ENCODE measurements at places on chromosomes 2 and 18. TPM values are rescaled to one million over a fixed set of nuclear protein-coding genes. Genes with fewer than 3 reads are reported as not detected.

Gene TMEM198
- 0.70 TPM for total RNA-seq

Gene NEU2
- total RNA-seq = not detected

Gene SUPT7L
- total RNA-seq = 29.5 TPM

Gene IL18RAP
- 0.07 TPM for total RNA-seq

Gene FER1L5
- 0.03 TPM for total RNA-seq

Gene ARHGAP25
- 0.18 TPM for total RNA-seq

Gene PDE1A
- 0.31 TPM for total RNA-seq

Gene CYP27A1
- 0.15 TPM for total RNA-seq

Gene TTC39C
- 21.6 TPM for total RNA-seq

Gene CYP27C1
- total RNA-seq = 3.2 TPM

Gene FBXO41
- 5.3 TPM for total RNA-seq

Gene MAP3K20
- 27.6 TPM for total RNA-seq

Gene SERPINB2
- total RNA-seq = 0.07 TPM

Gene DSEL
- 0.43 TPM for total RNA-seq

Gene CFC1
- 0.09 TPM for total RNA-seq

Gene CLHC1
- total RNA-seq = 2.7 TPM

Gene OBSL1
- total RNA-seq = 19.9 TPM

Gene SAG
- not detected for total RNA-seq

Gene UPP2
- total RNA-seq = not detected

Gene VPS54
- total RNA-seq = 13.9 TPM

Gene GYPC
- total RNA-seq = not detected

Gene REG3A
- not detected for total RNA-seq

Gene GAL3ST2
- total RNA-seq = 0.25 TPM

Gene MFSD2B
- 0.40 TPM for total RNA-seq

Gene RAB6C
- not detected for total RNA-seq

Gene CFAP53
- 0.38 TPM for total RNA-seq

Gene FHOD3
- total RNA-seq = 1.9 TPM

Gene CCL20
- total RNA-seq = 7.8 TPM

Gene PLEKHH2
- 1.5 TPM for total RNA-seq

Gene MOCOS
- 3.6 TPM for total RNA-seq

Gene CTAGE1
- not detected for total RNA-seq

Gene GPAT2
- total RNA-seq = not detected

Gene MYOM1
- 0.41 TPM for total RNA-seq

Measured in A549 treated with Hydrocortisone at 1 μM for 4 hours (cell line).